ENCODE measurements at places on chromosomes 13 and 19.

GRCh38 chr19:29806098-29806866 is 5.5 kb upstream of the CCNE1 start:
- peak; percentile 44 for DNase-seq
- no peaks in the 10 kb centered on the region for H3K27me3 ChIP-seq
- H3K4me3 ChIP-seq = no peak overlapping the region

DNA sequence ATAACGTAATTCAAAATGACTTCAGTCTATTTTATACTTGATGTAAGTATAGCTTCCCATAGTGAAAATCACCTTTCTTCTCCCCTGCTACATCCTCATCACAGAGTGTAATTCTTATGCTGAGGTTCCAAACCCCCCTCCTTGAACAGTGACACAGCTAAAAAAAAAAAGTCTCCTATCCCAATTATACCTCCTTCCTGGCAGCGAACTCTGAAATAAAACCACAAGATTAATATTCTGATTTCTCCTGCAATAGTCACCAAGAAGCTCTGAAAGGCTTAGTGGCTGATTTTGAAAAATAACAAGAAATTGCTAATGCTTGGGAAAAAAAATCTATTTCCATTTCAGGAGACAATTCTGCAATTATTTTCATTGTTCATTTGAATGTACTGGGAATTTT is 36.3 kb downstream of the EFNB2 start:
- no peak for DNase-seq
- H3K4me3 ChIP-seq = no peak overlapping the region

DNA sequence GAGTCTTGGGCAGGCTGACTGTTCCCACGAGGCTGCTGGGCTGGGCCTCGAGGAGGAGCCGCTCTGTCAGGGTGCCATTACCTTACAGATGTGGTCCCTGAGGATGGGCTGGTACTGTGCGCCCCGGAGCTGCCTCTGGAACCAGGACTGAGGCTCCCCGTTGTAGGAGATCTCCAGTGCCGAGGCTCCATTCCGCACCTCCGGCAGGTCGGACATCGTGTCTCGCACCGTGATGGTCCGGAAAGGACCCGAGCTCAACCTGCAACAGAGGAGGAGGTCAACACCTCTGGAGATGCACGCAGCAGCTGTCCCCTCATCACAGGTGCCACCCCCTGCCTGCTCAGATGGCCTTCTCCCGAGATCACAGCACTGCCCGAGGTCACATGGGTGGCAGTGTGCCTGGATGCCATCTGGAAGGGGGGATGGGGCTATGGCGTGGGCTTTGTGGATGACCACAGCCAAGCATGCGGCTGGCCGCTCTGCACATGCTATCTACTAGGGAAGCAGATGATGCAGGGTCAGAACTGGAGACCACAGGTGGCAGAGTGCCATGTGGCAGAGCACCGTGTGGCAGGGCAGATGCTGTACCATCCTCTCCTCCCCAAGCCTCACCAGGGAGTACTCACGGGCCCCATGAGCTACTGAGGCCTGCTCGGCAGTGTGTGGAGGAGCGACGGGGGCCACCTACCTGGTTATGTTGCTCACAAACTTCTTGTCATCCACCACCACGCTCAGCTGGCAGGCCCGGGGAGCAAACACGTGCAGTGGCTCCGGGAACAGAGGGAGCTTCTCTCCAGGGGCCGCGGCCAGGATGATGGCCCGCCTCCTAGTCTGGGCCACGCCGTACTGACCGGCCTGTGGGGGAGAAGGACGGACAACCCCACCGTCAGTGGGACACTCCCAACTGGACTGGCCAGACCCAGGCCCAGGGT is 18.3 kb upstream of the EIF3G start:
- no peak for DNase-seq
- no peak overlapping the region for H3K4me3 ChIP-seq
- H3K27ac ChIP-seq = no peak overlapping the region
- H3K36me3 ChIP-seq = peaks cover 82% of the 10 kb centered on the region
- no peaks in the 10 kb centered on the region for H3K4me1 ChIP-seq

GRCh38 chr19:55085923-55086715 is 10.4 kb downstream of the EPS8L1 start:
- H3K4me1 ChIP-seq = peaks cover 12% of the 10 kb centered on the region
- peaks cover 43% of the 10 kb centered on the region for H3K27me3 ChIP-seq
- no peak for DNase-seq
- H3K27ac ChIP-seq = no peak overlapping the region
- peak overlapping the region; percentile 49 for H3K4me3 ChIP-seq

DNA sequence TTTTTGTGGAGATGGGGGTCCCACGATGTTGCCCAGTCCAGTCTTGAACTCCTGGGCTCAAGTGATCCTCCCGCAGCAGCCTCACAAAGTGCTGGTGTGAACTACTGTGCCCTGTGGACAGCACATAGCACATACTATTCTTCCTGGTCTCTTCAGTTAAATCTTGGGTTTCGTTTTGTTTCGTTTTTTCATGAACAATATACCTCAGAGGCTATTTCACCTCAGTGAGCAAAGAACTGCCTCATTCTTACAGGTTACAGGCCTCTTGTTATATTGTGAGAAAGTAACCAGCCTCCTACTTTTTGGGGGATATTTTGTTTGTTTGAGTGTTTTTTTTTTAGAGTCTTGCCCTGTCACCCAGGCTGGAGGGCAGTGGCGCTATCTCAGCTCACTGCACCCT is 1.3 kb upstream of the C3 start:
- no peak for DNase-seq

DNA sequence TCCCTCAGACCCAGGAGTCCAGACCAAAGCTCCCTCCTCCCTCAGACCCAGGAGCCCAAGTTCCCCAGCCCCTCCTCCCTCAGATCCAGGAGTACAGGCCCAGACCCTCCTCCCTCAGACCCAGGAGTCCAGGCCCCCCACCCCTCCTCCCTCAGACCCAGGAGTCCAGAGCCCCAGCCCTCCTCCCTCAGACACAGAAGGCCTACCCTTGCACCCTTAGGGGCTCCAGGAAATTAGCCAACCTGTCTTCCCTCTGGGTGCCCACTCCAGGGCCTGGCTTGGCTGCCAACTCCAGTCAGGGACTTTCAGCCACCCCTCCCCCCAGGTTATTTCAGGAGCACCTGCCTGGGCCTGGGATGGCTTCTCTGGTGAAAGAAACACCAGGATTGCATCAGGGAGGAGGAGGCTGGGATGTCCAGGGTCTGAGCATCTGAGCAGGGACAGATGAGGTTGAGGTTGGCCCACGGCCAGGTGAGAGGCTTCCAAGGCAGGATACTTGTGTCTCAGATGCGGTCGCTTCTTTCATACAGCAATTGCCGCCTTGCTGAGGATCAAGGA is at the start of gene FGF21:
FGF21 (plus strand) TSS at position 441 of the 558 bp plus-strand sequence. CDS start 713 bp downstream, outside the sequence.
- H3K36me3 ChIP-seq = no peaks in the 10 kb centered on the region
- no peak for DNase-seq
- H3K27ac ChIP-seq = no peak within 1 kb of the TSS
- H3K27me3 ChIP-seq = peaks cover 28% of the 10 kb centered on the region
- H3K4me3 ChIP-seq = no peak within 1 kb of the TSS
- H3K4me1 ChIP-seq = peaks cover 4% of the 10 kb centered on the region

DNA sequence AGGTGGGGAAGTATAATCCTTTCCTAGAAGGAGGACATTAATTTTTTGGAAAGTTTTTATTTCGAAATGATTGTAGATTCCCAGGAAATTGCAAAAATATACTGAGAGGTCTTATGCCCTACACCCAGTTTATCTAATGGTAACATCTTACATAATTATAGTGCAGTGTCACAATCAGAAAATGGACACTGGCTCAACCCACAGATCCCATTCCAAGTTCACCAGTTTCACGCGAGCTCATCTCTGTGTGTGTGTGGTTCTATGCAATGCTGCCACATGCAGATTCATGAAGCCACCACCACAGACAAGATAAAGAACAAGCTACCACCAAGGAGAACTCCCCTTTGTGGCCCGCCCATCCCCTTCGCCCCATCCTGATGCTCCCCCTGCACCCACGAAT is 24.4 kb downstream of the IL17D start:
- H3K4me3 ChIP-seq = no peak overlapping the region
- H3K36me3 ChIP-seq = peaks cover 4% of the 10 kb centered on the region
- no peak for DNase-seq
- H3K27ac ChIP-seq = no peak overlapping the region
- no peaks in the 10 kb centered on the region for H3K27me3 ChIP-seq

DNA sequence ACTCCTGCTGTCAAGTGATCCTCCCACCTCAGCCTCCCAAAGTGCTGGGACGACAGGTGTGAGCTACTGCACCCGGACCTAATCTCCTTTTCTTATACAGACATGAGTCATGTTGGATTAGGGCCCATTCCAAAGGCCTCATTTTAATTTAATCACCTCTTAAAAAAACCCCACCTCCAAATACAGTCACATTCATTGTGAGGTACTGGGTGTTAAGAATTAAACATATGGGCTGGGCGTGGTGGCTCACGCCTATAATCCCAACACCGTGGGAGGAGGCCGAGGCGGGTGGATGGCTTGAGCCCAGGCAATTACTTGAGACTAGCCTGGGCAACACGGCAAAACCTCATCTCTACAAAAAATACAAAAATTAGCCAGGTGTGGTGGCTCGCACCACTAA is 46.6 kb downstream of the PIN1 start:
- no peaks in the 10 kb centered on the region for H3K27me3 ChIP-seq
- no peak overlapping the region for H3K27ac ChIP-seq
- H3K4me3 ChIP-seq = no peak overlapping the region
- peaks cover 2% of the 10 kb centered on the region for H3K4me1 ChIP-seq
- no peaks in the 10 kb centered on the region for H3K36me3 ChIP-seq

GRCh38 chr19:41801792-41802211 is 5.4 kb downstream of the CEACAM3 start:
- H3K4me1 ChIP-seq = no peaks in the 10 kb centered on the region
- no peaks in the 10 kb centered on the region for H3K27me3 ChIP-seq
- H3K4me3 ChIP-seq = no peak overlapping the region
- no peaks in the 10 kb centered on the region for H3K36me3 ChIP-seq
- H3K27ac ChIP-seq = no peak overlapping the region

GRCh38 chr13:39397226-39397895 is 205.6 kb downstream of the LHFPL6 start:
- no peaks in the 10 kb centered on the region for H3K36me3 ChIP-seq
- H3K27ac ChIP-seq = no peak overlapping the region
- H3K4me3 ChIP-seq = no peak overlapping the region

DNA sequence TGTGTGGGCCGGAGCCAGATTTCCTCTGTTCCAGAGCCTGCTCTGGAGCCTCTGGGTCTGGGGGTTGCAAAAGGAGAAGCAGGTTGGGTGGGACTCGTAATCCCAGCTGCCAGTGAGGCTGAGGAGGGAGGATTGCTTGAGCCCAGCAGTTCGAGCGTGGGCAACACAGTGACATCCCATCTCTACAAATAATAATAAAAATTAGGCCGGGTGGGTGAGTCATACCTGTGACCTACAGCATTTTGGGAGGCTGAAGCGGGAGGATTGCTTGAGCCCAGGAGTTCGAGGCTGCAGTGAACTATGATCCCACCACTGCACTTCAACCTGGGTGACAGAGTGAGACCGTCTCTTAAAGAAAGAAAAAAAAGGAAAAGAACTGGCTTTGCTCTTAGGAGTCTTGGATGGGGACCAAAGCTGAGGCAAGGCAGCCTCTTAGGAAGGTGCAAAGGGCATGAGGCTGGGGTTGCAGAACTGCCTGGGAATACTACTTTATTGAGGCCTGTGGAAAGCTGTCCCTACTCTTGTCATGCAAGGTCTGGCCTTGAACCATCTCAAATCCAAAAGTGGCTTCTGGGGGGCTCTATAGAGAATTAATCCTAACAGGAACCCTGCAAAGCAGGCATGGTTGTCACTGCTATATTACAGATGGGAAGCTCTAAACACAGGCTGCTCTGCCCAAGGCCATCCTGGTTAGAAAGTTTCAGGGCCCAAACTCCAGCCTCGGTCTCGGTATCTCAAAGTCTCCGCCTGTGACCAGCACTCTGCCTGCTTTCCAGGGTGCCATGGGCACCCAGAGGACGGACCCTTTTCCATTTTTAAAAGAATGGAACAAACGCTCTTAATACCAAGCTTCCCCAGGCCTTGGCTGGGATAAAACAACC is 880 bp upstream of the C19orf12 start:
- no peaks in the 10 kb centered on the region for H3K27me3 ChIP-seq
- peaks cover 6% of the 10 kb centered on the region for H3K4me1 ChIP-seq
- peaks cover 2% of the 10 kb centered on the region for H3K36me3 ChIP-seq
- peak overlapping the region; percentile 91 for H3K4me3 ChIP-seq

DNA sequence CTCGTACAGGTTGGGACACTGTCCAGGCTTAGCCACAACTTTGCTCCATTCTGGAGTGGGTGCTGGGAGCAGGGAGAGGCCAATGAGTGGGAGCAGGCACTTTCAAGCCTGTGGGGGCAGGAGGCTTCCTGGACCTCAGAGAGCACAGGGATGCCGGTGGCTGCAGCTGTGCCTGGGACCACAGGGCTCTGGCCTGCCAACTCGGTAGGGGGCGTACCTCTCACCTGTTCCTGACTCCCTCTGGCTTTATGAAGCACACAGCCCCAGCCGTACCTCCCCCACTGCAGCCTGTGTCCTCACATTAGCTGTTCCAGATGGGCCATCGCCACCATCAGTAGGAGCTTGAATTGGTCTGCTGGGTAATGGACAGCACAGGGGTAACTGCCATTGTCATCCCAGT is 278.7 kb upstream of the KLHL1 start:
- H3K27ac ChIP-seq = no peak overlapping the region
- no peak overlapping the region for H3K4me3 ChIP-seq
- H3K27me3 ChIP-seq = no peaks in the 10 kb centered on the region

- H3K4me1 ChIP-seq = peaks cover 21% of the 10 kb centered on the region
- H3K27ac ChIP-seq = no peak overlapping the region
- H3K36me3 ChIP-seq = no peaks in the 10 kb centered on the region
- H3K4me3 ChIP-seq = no peak overlapping the region
- DNase-seq = no peak
Measured at GRCh38 chr13:30738526-30739236, 3.3 kb downstream of the ALOX5AP start.

GRCh38 chr13:40777166-40777808 is 6.3 kb upstream of the MRPS31 start:
- DNase-seq = peak; percentile 37
- peaks cover 5% of the 10 kb centered on the region for H3K4me1 ChIP-seq
- H3K4me3 ChIP-seq = no peak overlapping the region

GRCh38 chr19:17946965-17947784 is 14.4 kb downstream of the CCDC124 start:
- peaks cover 36% of the 10 kb centered on the region for H3K27me3 ChIP-seq
- no peak for DNase-seq
- H3K36me3 ChIP-seq = peaks cover 4% of the 10 kb centered on the region
- peak overlapping the region; percentile 55 for H3K4me3 ChIP-seq
- peaks cover 5% of the 10 kb centered on the region for H3K4me1 ChIP-seq

- H3K27me3 ChIP-seq = no peaks in the 10 kb centered on the region
- no peak overlapping the region for H3K4me3 ChIP-seq
- no peak overlapping the region for H3K27ac ChIP-seq
- peaks cover 21% of the 10 kb centered on the region for H3K36me3 ChIP-seq
- no peaks in the 10 kb centered on the region for H3K4me1 ChIP-seq
Measured at GRCh38 chr19:53396525-53396868, 1.5 kb downstream of the ZNF765 start.

- no peak overlapping the region for H3K27ac ChIP-seq
- no peak overlapping the region for H3K4me3 ChIP-seq
- peaks cover 2% of the 10 kb centered on the region for H3K4me1 ChIP-seq
- H3K27me3 ChIP-seq = no peaks in the 10 kb centered on the region
- no peak for DNase-seq
Measured at GRCh38 chr13:39879286-39880035, 224.0 kb downstream of the COG6 start.
